ENCODE measurements at places on chromosomes 5 and 9. TPM values are rescaled to one million over a fixed set of nuclear protein-coding genes. Genes with fewer than 3 reads are reported as not detected.
A peak's percentile ranks its signal among the peaks of the same experiment; 100 is the strongest.

Gene SLIT3
- polyA plus RNA-seq = 67.6 TPM

Gene KCNV2
- 0.49 TPM for polyA plus RNA-seq

GRCh38 chr9:95935861-95936578 lies 60.5 kb downstream of the ERCC6L2 start:
- no peak for DNase-seq
- H3K4me3 ChIP-seq = no peak overlapping the region
- no peaks in the 10 kb centered on the region for H3K4me1 ChIP-seq
- H3K27me3 ChIP-seq = no peaks in the 10 kb centered on the region
- H3K36me3 ChIP-seq = peaks cover 35% of the 10 kb centered on the region
- H3K27ac ChIP-seq = no peak overlapping the region

DNA sequence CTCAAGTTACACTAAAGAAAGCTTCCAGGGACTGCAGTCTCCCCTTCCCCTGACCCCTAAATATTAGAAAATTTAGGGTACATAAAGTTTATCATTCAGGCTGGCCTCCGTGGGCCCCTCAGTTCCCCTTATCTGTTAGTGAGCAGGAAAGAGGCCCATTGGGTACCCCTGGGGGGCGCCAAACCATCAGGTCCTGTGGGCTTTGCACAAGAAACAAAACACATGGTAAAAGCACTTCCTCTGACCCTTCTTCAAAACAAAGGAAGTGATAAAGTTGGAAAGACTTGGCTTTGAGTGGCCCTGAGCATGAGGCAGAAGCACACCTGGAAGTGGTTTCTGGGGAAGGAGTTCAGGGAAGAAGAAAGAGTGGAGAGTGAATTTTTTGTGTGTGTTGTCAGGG lies 213.0 kb downstream of the SMARCA2 start:
- H3K27ac ChIP-seq = no peak overlapping the region
- no peaks in the 10 kb centered on the region for H3K27me3 ChIP-seq
- no peak overlapping the region for H3K4me3 ChIP-seq
- no peaks in the 10 kb centered on the region for H3K36me3 ChIP-seq
- H3K4me1 ChIP-seq = no peaks in the 10 kb centered on the region
- DNase-seq = peak; percentile 25

DNA sequence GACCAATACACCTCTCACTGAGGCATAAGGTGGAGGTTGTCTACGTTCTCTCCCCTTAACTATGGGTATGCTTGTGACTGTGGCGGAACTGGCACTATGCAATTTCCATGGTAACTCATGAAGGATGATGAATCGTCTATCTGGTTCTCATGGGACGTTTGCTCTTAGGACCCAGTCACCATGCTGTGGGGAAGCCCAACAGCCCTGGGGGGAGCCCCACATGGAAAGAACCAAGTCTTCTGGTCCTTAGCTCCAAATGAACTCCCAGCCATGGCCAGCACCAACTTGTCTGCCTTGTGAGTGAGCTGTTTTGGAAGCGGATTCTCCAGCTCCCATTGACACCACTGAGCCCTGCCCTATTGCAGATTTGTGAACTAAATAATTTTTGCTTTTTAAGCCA lies 188.7 kb upstream of the S1PR3 start:
- peaks cover 33% of the 10 kb centered on the region for H3K4me1 ChIP-seq
- H3K4me3 ChIP-seq = no peak overlapping the region
- no peak overlapping the region for H3K27ac ChIP-seq
- H3K27me3 ChIP-seq = no peaks in the 10 kb centered on the region

GRCh38 chr5:96816991-96817390 lies 9.2 kb upstream of the ERAP1 start:
- no peaks in the 10 kb centered on the region for H3K36me3 ChIP-seq
- DNase-seq = no peak
- H3K27ac ChIP-seq = no peak overlapping the region
- no peaks in the 10 kb centered on the region for H3K4me1 ChIP-seq
